ENCODE measurements at places on chromosomes 3 and 15.

- DNase-seq: peak; percentile 6
Observed at GRCh38 chr3:167887096-167887495, 151.6 kb downstream of the SERPINI1 start.

GRCh38 chr3:132205609-132206008, 111.6 kb upstream of the ACP3 start:
- no peak for DNase-seq

DNA sequence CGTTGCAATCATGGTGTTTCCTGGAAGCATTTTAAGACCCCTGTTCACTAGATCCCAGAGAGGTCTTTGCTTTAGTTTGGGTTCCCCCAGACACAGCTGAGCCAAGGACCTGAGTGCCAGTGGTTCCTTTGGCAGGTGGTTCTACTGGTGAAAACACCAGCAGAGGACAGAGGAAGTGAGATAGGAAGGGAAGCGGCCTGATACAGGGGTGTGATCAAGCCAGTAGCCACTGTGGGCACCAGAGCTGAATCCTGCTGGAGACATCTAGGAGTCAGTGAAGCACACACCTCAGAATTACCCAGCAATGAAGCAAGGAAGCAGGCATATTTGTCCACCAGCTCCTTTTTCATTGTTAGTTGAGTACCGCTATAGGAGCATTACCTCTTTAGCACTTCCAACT, 243.2 kb upstream of the NR2E3 start:
- no peak for DNase-seq

DNA sequence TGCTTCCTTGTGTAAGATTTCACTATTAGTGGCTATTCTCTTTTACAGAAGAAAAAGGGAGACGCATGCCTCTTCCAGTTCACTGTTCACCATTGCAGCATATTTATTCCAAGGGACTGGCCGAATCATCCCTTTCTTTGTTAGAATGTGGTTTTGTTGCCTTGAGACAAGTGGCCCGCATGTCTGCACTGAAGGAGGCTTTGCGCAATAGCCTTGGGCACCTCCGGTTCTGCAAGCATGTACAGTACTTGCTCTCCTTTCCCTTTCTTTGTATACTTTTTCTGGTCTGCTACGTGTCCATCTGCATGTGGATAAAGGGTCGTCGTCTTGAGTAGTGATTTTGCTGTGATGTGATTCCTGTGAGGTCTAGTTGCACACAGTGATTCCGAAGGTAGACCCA, 43.0 kb downstream of the FLNB start:
- peak; percentile 93 for DNase-seq

DNA sequence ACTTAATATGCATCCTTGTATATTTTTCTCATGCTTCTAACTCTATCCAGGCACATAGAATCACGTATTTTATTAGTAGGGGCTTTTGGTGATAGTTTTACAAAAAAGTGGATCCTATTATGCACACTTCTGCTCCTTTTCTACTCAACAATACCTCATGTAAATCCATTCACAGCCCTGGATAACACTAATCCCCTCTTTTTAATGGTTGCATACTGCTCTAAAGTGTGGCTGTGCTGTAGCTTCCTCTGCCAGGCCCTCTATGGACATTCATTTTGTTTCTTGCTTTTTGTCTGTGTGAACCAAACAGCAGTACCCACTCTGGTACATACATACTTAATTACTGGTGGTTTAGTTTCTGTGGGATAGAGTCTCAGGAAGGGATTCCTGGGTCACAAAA, 51.3 kb upstream of the SCAANT1 start:
- DNase-seq: no peak

GRCh38 chr3:132038198-132038825, 3.5 kb upstream of the CPNE4 start:
- DNase-seq: peak; percentile 14

GRCh38 chr15:42800731-42801474, 64.0 kb upstream of the CDAN1 start:
- DNase-seq: no peak

DNA sequence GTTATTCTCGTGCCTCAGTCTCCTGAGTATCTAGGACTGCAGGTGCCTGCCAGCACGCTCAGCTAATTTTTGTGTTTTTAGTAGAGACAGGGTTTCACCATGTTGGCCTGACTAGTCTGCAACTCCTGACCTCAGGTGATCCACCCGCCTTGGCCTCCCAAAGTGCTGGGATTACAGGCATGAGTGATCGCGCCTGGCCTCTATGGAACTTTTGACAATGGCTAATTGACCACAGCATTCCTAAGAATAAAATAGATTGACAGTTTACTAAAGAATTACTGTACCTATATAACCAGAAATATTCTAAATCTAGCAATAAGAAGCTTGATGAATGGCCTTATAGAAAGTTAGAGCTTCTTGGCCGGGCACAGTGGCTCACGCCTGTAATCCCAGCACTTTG, 51.0 kb upstream of the TRIM42 start:
- DNase-seq: no peak

GRCh38 chr3:73448761-73449301, 175.9 kb downstream of the PDZRN3 start:
- no peak for DNase-seq

DNA sequence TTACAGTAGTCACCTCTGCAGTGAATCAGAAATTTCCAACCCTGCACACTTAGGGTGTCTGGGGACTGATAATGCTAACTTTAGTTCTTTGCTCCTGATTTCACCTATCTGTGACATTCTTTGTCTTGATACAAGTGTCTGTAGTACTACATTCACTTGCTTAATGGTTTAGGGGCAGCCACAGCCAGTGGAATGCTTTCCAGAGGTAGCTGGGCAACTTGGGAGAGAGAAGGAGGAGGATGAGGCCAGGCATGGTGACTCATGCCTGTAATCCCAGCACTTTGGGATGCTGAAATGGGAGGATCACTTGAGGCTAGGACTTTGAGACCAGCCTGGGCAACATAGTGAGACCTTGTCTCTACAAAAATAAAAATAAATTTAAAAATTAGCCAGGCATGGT, 8.5 kb downstream of the BAHD1 start:
- DNase-seq: peak; percentile 69

DNA sequence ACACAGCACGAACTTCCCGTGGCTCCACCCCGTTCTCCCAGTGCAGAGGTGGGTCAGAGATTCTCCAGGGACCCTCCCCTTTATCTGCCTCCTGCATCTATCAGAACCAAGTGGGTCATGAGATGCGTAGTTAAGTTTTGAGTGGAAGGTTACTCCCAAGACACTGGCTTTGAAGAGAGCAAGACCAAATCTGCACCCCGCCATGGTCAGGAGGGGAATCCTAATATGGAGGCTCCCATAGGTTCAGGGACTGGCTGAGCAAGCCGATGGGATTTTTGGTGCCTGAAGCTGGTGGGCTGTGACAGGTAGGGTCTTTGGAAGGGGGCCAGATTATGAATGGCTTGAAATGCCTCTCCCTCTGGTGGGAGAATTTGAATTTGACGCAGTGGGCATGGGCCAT, 207.0 kb upstream of the NR2E3 start:
- DNase-seq: no peak

- peak; percentile 59 for DNase-seq
Observed at GRCh38 chr15:73691396-73691795, 7.2 kb downstream of the CD276 start.

- DNase-seq: peak; percentile 61
Observed at GRCh38 chr3:142724682-142725356, 985 bp downstream of the TRPC1 start.

- DNase-seq: no peak
Observed at GRCh38 chr3:197828-198491, 1.4 kb downstream of the CHL1 start.

GRCh38 chr15:46858150-46858549, 859.2 kb upstream of the SEMA6D start:
- DNase-seq: no peak

GRCh38 chr3:72489901-72490300, 358.3 kb downstream of the SHQ1 start:
- no peak for DNase-seq

- DNase-seq: no peak
Observed at GRCh38 chr3:89617706-89618105, 510.3 kb downstream of the EPHA3 start.

DNA sequence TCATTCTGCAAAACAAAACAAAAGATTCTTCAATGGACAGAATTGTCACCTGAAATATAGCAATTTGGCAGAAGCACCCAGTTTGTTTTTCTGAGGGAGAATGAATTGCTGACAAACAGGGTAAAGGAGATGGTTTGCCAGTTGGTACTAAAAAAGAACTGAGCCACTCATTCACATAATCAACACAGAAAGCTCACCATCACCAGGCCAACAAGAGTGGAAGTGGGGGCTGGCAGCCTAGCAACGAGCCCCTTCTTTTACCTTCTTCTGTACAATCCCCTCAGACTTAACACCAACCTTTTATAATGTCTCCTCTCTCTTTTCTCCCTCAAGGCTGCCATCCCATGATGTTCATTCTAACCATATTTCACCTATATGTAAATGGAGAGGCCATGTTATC, 5.9 kb downstream of the TOP2B start:
- DNase-seq: no peak

- no peak for DNase-seq
Observed at GRCh38 chr3:124469555-124469954, 260.7 kb upstream of the UMPS start.

GRCh38 chr3:41708176-41708575, 253.7 kb downstream of the ULK4 start:
- DNase-seq: no peak

DNA sequence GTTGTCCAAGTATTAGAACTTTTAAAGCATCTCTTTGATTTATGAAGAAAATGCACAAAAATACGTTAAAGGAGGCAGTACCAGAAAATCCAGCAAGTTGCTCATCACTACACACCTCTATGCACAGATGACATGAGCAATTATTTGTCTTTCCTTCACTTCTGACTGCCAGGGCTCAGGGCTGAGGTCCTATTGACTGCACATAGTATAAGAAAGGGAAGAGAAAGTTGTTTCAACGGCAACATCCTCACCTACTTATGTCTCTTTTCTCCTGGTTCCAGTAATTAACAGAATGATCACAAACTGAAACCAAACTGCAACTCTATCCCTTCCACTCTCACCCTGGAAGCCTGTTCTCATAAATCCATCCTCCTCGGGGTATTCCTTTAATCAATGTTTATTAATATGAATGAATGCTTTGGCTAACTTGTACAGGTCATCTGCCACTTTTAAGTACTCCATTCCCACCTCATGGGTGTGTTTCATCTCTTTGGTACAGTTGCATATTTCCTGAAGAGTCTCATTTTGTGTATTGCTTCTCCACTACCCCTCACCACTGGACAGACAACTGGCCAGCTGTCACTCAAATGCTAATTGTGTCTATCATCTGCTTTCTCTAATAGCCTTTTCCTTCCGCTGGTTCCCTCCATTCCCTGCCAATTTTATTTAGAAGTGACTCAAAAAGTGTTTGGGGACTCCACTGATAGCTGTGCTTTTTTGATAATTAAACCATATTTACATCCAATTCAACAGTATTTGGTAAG, 34.5 kb downstream of the RAB27A start:
- DNase-seq: no peak

GRCh38 chr3:108475220-108475782, 35.1 kb downstream of the MYH15 start:
- no peak for DNase-seq

DNA sequence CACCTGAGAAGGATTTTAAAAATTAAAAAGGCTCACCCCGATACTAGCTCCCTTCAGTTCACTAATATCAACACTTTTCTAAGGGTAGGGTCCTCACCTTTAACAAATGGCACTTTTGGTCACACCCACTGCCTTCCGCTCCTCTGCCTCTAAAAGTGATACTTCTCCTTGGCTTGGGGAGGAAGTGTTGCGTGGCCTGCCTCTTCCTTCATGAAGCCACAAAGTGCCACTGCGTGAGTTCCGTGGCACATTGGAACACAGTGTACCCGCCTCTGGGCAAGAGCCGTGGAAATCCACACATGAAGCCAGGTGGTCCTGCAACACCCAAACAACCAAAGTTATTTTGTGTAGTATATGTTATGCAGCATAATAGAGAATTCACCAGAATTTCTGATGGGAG, 3.9 kb downstream of the B4GALT4 start:
- no peak for DNase-seq

DNA sequence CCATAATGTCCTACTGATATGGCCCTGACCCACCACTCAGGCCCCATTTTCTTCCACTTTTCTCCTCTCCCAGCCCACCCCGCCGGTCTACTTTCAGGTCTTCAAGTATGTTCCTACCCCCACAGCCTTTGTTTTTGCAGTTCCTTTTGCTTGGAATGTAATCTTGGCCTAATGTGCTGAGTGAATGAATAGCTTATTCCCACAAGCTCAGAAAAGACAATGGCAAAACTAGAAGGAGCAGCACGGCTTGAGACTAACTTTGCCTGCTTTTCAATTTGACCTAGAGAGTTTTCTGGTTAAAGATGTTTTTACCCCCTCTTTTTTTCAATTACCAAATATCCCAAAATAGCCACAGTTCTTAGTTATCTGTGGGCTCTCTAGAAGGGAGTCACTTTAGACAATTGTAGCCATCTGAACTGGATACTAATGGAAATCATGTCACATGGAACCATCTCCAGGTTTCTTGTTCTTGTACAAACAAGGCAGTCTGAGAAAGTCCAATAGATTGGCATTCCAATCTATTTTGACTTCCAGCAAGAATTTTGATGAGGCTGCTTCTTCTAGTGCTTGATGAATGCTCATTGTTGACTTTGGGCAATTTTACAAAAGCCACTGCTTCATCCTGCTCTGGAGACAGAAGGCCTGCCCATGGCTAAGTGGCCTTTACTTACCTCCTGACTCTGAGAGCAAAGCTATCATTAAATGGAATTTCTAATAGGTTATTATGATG, 16.3 kb upstream of the LMCD1 start:
- no peak for DNase-seq

GRCh38 chr3:15102256-15102655, 3.3 kb upstream of the RBSN start:
- DNase-seq: no peak

- peak; percentile 54 for DNase-seq
Observed at GRCh38 chr3:28317438-28318022, 31.0 kb upstream of the ZCWPW2 start.

DNA sequence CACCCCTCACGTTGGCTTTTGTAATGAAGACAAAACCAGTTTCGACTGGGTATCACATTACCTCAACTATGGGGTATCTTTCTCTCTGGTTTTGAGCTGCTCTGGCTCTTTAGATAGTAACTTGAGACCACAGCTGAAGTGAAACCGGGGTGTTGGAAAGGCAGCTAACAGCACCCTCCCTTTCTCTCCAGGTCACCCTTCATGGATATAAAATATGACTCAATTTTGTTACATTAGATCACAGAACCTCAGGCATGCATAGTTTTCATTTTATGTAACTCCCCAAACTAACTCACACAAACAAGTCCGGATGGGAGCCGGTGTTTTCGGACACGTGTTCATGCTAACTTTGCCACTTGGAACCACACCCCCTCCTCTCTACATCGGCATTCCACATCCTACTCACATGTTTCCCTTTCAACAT, 90.7 kb downstream of the NR2F2 start:
- peak; percentile 96 for DNase-seq
